ENCODE measurements at places on chromosomes 5 and 9.

GRCh38 chr5:4804691-4805360 is 335.3 kb upstream of the ADAMTS16 start:
- DNase-seq = no peak

DNA sequence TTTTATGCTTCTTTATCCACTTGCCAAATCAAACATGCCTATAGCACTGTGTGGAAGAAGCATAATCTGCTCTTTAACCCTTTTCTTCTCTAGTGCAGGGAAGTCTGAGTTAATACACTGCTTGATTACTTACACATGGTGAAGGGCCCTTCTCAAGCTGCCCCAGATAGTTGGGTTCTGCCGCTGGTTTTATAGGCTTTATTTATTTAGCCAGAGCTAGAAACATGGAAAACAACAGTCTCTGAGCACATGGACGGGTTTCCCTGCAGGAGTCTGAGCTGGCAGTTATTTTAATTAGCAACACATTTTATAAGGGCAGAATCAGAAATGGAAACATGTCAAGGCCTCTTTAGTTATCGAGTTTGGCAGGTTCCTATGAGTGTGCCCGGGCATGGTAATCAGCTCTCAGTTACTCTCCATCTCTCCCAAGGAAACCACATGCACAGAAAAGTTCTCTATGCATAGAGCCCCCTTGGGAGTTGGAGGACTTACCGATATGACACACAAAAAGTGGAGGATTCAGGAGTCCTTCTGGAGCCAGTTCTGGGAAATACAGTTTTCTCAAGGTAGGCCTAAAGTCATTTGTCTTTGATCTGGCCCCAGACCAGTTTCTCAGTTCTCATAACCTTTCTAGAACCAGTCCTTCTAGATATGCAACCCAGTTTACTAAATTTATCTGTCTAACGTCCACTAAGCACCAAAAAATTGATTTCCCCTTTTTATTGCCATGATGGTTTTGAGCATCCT is 564.8 kb downstream of the ACTL7B start:
- no peak for DNase-seq

DNA sequence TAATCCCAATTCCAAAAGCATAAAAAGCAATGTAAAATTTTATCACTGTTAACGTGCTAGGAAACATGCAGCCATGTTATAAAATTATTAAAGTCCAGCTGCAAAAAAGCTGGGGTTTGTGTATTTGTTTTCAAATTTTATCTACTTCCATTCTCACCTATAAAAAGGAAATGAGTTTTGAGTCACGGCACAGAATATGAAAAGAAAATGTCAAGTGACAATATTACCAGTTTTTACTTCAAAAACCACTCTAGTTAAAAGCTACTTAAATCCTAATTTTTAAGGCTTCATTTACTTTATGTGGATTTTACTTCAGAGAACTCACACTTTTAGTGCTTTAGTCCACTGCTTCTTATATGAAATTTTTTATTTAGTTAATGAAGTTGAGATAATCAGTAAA is 72.7 kb upstream of the IFNE start:
- DNase-seq = no peak

DNA sequence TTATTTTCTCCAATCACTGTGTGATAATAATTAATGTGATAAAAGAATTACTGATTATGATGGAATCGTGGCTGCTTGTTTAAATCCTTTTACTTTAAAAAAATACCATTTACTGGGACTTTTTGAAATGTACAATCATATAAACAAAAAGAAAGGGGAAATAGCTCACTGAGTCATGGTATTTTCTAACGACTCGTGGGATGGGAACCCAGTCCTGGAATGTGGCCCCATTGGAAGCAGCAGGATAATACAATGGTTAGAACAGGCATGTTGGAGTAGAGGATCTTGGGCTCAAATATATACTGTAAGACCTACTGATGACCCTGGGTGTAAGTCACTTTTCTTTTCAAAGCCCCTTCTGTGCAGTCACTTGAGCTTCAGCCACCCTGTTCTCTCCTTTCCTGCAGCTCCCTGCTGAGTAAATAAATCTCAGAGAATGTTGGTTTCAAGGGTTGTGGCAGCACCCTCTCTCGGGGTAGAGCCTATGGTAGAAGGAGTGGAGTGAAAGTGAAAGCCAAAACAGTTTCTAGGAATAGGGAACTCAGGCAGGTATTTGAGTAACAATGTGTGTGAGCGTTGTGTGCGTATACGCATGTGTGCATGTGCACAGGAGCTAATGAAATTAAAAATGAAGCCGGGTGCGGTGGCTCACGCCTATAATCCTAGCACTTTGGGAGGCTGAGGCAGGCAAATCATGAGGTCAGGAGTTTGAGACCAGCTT is 40.8 kb upstream of the LARP1 start:
- DNase-seq = peak; percentile 43

DNA sequence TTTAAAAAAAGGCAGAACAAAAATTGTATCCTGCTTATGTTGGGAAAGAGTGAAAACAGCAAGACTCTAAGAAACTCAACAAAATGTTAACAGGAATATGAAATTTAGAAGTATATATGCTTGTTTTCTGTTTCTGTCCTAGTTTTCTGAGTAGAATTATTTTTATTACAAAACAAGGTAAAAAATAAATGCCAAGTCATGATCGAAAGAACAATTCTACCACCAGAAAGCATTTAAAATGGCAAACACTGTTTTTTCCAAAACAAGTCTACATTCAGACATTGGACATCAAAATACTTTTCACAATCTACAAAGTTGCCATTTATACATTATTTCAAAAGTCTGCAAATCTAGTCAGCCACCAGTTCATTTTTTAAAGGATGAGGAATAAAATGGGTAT is 102.6 kb downstream of the TLE1 start:
- no peak for DNase-seq

DNA sequence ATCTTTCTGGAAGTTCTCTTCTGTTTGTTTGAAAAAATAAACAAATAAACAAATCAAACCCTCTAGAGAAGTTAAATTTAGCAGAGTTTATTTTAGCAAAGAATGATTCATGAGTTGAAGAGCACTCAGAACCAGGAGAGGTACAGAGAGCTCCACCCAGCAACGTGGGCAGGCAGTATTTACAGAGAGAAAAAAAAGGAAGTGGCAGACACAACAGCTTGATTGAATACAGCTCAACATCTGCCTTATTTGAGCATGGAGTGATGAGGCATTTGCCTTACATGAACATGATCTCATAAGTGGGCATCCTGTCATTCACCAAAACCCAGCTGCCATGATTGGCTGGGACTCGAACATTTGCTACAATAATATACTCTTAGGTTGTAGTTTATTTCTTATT is 381.6 kb upstream of the ADAMTS16 start:
- DNase-seq = peak; percentile 56

- DNase-seq = no peak
Measured at GRCh38 chr5:35063414-35063813, 15.7 kb upstream of the AGXT2 start.

- DNase-seq = no peak
Measured at GRCh38 chr9:76198336-76198735, 195.9 kb downstream of the RFK start.

DNA sequence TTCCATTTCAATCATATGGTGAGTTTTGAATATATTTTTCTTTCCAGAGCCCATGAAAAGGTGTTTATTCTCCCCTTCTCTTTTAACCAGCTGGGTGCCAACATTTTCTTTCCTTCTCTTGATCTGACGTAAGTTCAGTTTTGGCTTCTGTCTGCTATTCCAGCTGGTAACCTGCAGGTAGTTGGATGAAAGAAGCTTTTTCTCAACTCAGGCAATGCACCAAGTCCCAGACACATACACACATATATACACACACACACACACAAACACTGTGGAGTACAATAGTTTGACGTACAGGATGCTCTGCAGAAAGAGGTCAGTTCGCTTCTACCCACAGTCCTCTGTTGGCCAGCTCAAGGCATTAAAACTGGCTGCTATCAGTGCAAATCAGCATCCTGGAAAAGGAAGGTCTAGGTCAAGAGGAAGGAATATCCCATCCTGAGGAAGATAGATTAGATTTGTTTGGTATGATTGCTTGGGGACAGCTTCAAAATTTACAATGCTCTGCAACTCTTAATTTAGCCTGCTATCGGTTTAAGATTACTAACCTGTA is 214.3 kb upstream of the SEMA6A start:
- no peak for DNase-seq

DNA sequence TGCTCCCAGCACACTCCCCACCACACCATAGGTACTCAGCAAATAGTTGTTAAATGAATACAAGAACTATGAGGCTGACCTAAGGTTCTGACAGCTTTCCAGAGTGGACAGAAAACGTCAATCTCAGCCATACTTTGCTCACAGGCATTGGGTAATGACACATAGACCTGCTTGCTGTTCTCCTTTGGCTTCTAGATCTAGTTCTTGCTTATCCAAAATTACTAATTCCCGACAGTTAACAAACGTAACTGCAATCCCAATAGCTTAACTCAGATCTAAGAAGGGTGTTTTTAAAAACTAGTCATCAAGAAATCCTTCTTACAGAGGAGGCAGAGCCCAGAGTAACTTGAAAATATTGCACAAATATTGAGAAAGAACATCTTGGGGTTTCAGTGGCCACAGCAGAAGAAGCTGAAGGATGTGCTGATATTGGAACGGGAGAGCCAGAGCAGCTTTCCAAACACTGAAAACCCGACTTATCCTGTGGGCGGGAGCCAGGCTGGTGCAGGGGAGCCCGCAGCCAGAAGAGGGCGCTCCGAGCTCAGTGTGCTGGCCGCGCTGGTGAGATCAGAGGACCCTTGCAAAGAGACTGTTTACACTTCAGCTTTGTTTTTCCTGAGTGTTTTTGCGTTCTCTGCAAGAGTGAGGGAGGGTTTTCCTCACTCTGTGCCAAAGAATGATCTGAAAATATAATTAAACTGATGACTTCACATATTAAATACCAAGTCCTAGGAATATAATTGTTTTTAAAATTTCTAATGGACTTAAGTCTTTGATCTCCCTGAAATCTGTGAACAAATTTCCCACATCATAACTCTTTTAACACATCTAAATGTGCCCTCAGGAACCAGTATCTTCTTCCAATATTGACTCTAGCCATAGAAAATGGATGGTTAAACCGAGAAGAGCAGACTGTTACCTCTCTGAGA is 30.3 kb downstream of the FGF1 start:
- peak; percentile 68 for DNase-seq

DNA sequence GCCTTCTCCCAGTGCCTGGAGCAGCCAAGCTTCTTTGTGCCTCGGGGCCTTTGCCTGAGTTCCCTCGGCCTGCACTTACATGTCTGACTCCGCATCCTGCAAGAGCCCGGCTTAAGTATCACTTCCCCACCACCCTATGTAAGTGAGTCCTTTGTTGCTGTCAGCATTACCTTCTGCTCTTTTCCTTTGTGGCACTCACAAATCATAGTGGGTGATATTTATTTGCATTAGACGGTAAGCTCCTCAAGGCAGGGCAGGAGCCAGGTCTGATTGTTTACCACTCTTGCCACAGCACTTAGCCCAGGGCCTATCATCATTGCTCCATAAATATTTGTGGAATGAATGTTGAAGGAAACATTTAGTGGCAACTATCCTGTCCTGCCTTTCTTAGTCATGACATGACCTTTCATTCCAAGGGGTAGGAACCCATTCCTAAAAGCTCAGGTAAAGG is 4.8 kb downstream of the GM2A start:
- DNase-seq = no peak

DNA sequence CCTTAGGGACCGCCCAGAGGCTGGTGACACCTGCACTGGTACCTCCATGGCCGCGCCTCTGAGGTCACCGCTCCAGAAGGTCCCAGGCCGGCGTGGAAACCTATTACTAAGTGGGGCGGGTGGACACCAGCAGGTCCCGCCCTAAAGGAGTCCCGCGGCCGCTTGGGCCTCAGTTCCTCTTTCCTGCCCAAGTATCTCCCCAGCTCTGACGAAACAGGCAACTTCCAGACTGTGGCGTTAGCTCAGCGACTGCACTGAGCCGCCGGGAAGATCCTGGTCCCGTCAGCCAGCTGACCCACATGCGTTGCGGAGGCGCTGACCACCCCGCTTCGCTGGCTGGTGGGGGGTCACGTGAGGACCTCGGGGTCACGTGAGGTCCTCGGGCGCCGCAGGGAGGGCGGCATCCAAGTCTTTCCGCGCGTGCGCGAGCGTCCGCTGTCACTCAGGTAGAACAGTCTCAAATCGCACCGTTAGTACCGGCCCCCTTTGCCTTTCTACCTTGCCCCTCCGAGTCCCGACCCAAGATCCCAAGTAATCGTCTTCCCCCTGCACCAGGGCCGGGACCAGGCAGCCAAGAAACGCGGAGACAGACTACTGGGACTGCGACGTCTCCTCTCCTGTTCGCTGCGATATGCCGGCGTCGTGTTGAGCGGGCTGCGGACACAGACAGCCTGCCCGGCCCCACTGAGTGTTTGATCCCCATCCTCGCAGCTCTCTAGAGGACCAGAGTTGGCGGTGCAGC is 53.7 kb upstream of the KDM4C start:
- DNase-seq = peak; percentile 96

- no peak for DNase-seq
Measured at GRCh38 chr9:97179616-97180015, 127.8 kb upstream of the CCDC180 start.

DNA sequence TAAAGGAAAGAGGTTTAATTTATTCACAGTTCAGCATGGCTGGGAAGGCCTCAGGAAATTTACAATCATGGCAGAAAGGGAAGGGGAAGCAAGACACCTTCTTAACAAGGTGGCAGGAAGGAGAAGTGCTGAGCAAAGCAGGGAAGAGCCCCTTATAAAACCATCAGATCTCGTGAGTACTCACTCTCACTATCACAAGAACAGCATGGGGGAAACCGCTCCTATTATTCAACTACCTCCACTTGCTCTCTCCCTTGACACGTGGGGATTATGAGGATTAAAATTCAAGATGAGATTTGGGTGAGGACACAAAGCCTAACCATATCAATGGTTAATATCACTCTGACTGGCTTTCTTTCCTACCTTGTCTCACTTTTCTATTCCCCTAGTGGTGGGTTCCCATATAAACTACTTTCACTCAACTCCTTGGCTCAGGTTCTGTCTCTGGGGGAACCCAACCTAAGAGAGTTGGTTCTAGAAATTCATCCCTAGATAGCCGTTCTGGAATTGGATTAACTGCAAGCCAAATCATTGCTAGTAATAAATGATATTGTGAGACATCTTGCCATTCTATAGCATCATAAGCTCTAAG is 749.8 kb upstream of the GRAMD2B start:
- DNase-seq = no peak

- no peak for DNase-seq
Measured at GRCh38 chr9:21357479-21358460, 7.1 kb upstream of the IFNA6 start.

- no peak for DNase-seq
Measured at GRCh38 chr5:6019612-6020011, 358.7 kb downstream of the MED10 start.
